Activated T-cell treated with anti-CD3 and anti-CD28 coated beads for 1 hour (primary cell): ENCODE measurements at places on chromosomes 6 and 20.

DNA sequence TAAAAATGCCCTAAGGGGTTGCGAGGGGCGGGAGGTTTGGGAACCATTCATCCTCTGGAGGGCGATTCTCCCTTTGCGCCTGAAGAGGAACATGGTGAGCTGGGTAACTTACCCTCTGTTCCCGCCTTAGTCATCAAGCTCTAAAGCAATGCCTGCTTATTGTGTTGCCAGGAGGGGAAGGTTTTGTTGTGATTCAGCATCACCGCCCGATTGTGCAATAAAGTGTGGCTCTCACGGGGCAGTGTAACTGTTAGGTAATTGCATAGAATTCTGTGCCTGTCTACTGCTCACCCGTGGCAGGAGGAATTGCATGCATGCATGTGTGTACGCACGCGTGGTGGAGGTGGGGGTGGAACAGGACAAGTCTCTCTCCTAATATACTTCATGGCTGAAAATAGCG lies 95.5 kb upstream of the AGPAT4 start:
- no peak for DNase-seq

GRCh38 chr20:1277529-1278322 lies 11.6 kb downstream of the SNPH start:
- DNase-seq, result no peak

GRCh38 chr6:145816392-145816791 lies 1.8 kb upstream of the FBXO30 start:
- no peak for DNase-seq

GRCh38 chr6:156729248-156729647 lies 47.9 kb upstream of the ARID1B start:
- DNase-seq, result no peak

GRCh38 chr6:117007659-117008058 lies 130.6 kb downstream of the RFX6 start:
- DNase-seq, result no peak

DNA sequence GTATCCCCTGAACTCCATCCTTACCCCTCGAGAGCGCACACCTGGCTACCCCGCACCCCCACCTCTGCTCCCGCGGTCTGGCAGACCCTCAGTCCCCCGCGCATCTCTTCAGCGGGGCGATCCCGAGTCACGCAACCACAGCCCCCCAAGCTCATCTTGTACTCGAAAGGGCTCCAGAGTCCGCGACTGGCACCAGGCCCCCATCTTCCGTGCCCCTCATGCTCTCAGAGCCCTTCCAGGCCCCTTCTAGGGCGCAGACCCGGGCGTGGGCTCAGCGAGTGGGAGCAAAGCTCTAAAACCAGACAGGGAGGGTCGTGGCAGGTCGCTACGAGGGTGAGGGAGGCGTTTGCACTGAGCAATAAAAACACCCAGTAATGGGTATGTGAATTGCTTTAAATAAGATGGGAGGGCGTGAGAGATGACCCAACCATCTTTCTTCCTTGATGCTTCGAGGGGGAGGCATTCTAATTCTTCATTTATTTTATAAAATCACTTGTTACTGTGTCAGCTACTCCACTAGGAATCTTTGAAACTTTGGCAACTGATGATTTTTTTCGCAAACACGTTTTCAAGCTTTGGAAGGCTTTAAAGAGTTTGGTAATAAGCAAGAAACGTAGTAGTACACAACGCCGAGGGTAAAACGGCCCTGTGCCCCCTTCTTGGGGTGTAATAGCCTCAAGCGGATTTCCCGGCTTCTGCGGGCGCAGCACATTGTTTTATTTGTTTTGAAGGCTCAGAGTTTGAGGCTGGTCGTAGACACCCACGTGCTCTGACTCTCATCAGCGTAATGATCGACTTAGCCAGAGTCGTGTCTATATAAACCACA lies 42.6 kb upstream of the SUPT3H start:
- DNase-seq, result no peak
